ENCODE measurements at places on chromosomes 11 and 22.
A peak's percentile ranks its signal among the peaks of the same experiment; 100 is the strongest.

DNA sequence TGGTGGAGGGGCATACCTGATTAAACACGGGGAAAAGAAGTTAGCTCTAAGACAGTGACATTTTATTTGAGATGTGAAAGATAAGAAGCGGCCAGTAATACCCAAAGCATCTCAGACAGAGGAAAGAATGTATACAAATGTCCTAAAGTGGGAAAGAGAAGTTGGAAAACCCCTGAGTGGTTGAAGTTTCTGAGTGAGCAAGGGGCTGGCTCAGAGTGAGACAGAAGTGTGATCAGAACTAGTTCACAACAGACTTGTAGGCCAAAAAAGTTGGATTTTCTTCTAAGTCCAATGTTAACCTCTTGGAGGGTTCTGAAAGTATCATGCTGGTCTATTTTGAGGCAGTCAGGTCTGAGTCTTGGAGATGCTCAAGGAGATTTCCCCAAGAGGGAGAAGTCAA lies 608.7 kb downstream of the SOX6 start:
- DNase-seq: no peak

DNA sequence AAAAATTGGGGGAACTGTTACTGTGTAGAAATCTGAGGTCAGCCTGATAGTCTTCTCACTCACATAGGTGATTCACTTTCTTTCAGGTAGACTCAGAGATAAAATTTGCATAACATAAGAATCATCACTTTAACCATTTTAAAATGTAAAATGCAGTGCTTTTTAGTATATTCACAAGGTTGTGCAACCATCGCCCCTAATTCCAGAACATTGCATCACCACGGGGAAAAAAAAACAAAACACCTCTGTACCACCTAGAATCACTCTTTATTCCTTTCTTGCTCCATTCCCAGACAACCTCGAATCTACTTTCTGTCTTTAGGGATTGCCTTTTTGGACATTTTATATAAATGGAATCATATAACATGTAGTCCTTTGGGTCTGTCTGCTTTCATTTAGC lies 20.9 kb downstream of the CHEK1 start:
- DNase-seq: no peak

- DNase-seq: no peak
Observed at GRCh38 chr22:18088825-18089568, 11.2 kb downstream of the PEX26 start.

GRCh38 chr11:118434553-118435289 lies 1.6 kb upstream of the KMT2A start:
- DNase-seq: peak; percentile 84

DNA sequence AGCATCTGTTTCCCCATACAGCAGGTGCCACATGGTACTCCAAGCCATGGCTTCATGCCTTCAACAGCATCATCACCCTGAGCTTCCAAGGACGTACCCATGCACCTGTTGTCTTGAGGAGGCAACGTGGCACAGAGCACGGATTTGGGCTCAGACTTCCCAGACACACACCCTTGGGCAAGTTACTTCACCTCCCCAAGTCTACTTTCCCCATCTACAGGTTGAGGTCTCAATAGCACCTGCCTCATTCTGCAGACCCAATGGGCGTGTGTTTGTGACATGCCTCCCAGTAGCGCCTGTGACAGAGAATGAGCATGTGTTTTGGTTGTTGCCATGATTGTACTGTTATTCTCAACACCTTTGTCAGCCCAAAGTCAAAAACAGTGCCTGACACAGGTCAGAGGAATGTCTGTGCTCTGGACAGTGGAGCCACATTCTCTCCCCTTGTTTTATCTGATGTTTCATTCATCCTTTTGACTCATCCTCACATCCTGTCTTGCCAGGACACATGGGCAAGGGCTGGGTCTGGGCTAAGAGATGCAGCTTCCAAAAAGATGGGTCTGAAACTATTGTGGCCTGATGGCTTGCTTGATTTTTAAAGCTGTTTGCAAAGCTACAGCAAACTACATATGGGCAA lies 53.4 kb upstream of the CCND1 start:
- no peak for DNase-seq

DNA sequence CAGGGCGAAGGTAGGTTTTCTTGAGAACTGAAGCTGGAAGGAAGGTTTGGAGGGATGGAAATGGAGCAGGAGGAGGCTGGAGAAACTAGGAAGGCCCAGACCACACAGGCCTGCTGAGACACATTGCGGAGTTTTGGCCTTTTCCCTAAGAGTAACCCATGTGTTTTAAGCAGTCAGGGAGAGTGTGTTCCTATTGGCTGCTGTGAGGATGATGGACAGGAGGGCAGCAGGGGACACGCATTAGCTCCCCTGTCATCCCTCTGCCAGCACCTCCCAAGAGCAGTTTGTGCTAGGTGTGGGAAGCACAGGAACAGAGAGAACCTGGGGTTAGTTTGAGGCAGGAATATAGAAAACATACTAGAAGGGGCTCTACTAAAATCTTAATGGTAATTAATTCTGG lies 842.1 kb downstream of the TBC1D22A start:
- DNase-seq: peak; percentile 17

DNA sequence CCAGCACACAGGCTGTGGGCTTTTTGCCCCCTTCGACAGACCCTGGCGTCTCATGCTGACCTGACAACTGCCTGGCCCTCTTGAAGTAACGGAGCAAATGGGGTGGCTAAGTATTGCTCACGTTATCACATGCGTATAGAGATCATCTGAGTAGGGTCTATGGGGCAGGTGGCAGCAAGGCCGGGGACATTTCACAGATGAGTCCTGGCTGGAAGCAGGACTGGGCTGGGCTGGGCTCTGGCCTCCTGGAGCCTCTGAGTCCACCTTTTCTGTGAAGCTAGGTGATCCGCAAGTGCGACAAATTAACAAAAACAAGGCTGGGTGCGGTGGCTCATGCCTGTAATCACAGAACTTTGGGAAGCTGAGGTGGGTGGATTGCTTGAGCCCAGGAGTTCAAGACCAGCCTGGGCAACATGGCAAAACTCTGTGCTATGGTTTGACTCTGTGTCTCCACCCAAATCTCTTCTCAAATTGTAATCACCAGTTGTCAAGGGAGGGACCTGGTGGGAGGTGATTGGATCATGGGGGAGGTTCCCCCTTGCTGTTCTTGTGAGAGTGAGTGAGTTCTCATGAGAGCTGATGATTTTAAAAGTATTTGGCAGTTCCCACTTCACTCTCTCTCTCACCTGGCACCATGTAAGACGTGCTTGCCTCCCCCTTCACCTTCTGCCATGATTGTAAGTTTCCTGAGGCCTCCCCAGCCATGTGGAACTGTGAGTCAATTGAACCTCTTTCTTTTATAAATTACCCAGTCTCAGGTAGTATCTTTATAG lies 122.0 kb downstream of the MPPED1 start:
- no peak for DNase-seq

GRCh38 chr11:115162919-115163318 lies 341.3 kb downstream of the CADM1 start:
- DNase-seq: no peak

DNA sequence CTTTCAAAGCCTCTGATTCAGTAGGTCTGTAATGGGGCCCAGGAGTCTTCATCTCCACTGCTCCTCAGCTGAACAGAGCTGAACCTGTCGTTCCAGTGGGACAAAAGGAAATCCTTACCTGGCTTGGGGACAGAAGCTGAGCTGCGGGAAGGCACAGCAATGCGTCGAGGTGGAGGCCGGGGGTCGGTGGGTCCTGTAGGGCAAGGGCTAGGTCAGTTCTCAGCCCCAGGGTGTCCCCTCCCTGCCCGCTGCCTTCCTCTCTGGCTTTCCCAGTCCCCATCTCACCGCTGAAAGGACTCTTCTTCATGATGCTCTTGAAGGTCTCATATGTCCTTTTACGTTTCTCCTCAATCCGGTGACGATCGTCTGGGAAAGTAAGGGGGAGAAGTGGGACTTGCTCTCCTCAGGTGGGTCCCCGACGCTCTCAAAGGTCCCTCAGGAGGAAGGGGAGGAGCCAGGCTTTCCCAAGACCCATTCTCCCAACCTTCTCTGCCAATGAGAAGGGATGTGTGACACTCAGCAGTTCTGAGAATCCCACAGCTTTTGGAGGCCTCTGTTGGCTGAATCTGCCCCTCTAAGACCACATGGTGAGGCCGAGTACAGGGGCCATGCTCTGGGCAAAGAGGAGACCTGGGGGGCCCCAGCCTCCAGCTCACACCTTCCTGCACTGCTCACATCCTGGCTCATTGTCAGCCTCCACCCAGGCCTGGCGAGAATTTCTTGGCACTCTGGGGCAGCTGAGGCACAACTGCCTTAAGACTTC lies 7.0 kb downstream of the RELA start:
- no peak for DNase-seq

- DNase-seq: no peak
Observed at GRCh38 chr22:37607935-37608476, 628 bp upstream of the GGA1 start.

GRCh38 chr11:22711071-22711770 lies 44.8 kb downstream of the GAS2 start:
- DNase-seq: peak; percentile 44

DNA sequence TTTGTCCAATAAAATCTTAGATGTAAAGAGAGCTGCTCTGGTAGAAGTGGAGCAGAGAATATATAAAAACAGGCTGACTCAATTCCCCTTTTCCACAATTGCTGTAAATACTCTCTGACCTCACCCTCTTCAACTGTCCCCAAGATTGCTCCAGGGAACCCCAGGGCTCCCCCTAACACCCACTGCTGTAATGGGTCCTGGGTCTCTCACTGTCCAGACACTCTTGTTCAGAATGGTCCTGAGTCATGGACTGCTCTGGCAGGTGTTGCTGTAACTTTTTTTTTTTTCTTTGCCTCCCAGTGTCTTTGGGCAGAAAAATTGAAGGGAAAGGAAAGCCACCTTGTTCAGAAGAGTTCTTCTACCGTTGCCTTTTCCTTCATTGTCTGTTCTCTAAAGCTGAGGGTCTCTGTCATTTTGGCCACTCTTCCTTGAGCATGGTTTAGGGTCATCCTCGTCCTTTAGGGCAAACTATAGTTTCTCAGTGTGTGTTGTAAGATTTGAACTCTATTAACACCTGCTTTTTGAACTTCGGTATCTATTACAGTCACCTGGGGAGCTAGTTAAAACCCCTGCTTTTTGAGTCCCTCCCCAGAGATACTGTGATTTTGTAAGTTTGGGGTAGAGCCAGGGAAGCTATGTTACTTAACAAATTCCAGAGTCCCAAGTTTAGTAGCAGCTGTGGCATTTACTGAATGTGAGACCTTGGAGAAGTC lies 209.5 kb downstream of the NAV2 start:
- no peak for DNase-seq

GRCh38 chr22:30266445-30267381 lies at the start of gene OSM:
Gene OSM (minus strand): TSS chr22:30266851. CDS start chr22:30266799, 52 bp downstream.
- DNase-seq: no peak

DNA sequence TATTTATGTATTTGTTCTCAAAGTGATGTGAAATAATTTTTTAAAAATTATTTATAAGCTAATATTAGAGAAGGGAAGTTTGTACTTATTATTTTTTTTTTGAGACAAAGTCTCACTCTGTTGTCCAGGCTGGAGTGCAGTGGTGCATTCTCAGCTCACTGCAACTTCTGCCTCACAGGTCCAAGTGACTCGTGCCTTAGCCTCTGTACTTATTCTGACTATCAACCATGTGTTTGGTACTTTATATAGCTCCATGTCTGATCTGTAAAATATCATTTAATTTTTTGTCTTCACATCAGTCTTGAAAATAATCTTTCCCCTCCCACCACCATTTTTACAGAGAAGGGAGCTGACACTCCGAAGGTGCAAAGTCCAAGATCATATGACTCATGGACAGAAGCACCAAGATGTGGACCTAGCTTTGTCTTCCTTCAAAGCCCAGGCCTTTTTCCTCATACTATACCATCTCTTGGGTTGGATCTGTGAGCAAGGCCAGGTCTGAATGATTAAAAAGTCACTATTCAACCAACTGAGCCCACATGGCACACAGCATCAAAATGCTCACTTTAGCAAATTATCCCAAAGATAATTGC lies 32.4 kb upstream of the EED start:
- no peak for DNase-seq

GRCh38 chr22:49483946-49484345 lies 343.7 kb downstream of the BRD1 start:
- DNase-seq: no peak

DNA sequence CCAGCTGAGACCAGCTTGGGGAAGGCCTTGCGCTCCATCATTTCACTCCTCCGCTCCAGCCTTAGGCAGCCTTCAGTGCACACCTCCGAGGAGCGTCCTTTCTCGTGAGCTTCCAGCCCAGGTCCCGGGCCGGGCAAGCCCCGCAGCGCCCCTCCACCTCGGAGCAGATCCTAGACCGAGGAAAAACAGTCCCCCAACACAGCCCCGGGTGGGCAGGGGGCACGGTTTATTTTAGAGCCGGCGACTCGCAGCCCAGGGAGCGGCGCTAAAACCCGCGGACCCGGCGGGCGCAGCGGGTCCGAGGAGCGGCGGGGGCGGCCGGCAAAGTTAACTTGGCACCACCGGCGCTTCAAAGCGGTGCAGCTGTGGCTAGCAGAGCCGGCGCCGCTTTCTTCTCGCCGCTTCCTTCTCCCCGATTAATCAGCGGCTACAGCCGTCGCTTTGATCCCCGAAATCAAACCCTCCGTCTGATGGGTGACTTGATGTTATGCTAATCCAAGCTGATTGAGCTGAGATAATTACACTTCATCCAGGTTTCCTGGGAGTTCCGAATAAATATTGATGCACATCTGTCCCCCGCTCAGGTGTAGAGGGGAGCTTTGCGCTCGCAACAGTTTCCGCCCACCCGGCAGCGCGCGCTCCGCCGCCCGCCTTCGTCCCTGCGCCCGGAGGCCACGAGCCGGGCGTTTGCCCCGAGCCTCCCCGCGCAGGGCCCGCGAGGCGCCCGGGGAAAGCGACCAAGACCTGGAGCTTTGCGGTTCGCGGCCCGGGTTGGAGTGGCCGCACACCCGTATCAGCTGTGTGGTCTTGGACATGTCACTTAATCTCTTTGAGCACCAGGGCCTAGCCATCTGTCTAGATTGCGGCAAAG lies 192.7 kb downstream of the BUD13 start:
- peak; percentile 68 for DNase-seq

- no peak for DNase-seq
Observed at GRCh38 chr11:115848611-115849010, 344.4 kb upstream of the CADM1 start.

- no peak for DNase-seq
Observed at GRCh38 chr11:134642206-134642605, 230.2 kb upstream of the B3GAT1 start.

GRCh38 chr11:10617551-10617950 lies 49.1 kb upstream of the LYVE1 start:
- DNase-seq: peak; percentile 17

GRCh38 chr11:61140416-61140815 lies 20.8 kb downstream of the VPS37C start:
- DNase-seq: no peak

GRCh38 chr22:31239771-31240370 lies 27.8 kb downstream of the LIMK2 start:
- no peak for DNase-seq

Measured in ecto neural progenitor cell (in vitro differentiated cells).